ENCODE measurements at places on chromosomes 7 and 10.
A peak's percentile ranks its signal among the peaks of the same experiment; 100 is the strongest.

DNA sequence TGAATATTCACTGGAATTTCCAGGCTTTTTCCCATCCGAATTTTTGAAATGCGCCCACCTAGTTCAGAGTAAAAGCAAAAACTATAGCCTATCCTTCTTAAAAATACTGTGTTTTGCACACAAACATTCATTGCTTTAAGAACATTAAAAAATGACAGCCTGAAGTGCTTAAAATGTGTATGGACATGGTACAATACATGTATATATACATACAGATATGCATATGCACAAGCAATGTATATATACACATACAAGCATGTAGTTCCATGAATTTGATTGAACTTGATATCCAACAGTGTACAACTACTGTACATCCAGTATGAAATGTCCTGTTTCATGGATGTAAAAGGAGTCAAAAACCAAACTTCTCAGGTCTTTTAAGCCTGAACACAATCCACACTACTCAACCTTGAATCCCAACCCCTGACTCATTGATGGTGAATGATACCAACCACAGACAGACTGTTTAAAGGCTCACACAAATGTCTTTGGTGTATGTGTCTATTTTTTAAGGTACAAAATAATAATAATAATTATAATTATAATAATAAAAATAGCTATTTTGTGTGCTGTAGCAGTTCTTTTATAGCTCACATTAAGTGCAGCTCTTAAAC lies 14.8 kb downstream of the INHBA start:
- DNase-seq: no peak

- no peak for DNase-seq
Measured at GRCh38 chr10:78405736-78406135, 372.1 kb downstream of the RPS24 start.

- DNase-seq: no peak
Measured at GRCh38 chr7:116198748-116199410, 11.5 kb upstream of the TES start.

DNA sequence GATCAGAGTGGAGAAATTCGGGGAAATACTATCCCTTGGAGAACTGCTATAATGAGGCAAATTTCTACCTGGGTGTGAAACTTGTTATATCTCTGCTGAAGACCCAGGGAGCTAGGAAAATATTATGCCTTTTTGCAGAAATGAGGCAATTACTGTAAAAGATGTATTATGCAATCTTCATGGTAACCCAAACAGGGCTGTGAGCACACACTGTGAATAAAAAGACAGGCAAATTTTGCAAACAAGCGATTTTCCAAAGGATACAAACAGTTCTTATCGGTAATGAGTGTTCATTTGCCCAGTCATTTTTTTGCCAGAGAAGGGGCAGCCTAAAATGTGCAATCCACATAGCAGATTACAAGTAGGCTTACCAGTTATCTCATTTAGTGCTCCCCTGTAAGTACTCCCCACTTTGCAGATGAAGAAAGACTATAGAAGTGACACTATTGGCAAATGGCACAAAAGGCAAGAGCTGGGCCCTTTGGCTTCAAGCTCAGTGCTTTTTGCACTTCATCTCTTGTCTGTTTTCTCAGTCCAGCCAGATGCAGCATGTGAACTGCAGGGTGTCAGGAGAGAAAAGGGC lies 205.8 kb downstream of the HECW1 start:
- peak; percentile 88 for DNase-seq

GRCh38 chr10:23146258-23146657 lies 45.9 kb upstream of the PTF1A start:
- DNase-seq: no peak

DNA sequence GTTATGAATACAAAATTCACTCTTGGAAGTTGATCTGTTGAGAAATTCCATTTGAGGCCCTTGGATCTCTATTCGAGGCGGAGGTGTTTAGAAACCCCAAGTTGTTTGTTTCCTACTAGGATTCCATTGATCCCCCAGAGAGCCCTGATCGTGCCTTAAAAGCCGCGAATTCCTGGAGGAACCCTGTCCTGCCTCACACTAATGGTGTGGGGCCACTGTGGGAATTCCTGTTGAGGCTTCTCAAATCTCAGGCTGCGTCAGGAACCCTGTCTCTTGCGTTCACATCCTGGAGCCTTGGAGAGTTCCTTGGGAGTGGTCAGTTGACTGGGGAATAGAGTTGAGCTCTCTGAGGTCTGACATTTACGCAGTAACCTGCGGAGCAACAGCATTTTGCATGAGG lies 1.2 kb downstream of the CFAP69 start:
- DNase-seq: no peak

GRCh38 chr7:16646472-16647072 lies 591 bp downstream of the BZW2 start:
- DNase-seq: no peak

DNA sequence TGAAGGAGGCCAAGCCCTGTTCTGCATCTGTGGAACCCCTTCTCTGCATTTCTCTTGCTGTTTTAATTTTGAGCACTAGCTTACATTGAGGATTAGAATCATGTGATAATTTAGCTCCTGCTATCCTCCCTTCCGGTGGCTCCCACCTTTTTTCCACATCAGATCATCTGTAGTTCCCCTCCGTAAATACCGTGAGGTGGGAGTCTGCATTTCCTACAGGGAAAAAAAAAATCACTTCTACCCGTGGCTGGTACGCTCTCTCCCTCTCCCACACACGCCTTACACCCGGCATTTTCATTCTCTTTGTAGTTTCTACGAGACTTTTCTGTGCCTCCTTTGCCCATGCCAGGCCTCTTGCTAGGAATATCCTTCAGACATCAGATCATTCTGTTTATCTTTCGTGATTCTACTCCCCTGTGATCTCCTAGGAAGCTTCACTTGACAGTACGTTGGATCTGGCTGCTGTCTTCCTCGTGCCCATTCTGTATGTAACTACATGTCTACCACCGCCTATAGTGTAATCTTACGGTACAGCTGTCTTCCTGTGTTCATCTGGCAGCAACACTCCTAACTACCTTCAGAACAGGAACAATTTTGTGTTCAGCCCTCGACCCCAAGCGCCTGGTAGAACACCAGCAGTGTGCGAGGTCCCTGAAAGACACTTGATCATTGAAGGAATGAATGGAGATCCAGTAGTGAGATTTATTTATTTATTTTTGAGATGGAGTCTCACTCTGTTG lies 41.7 kb upstream of the OCM start:
- DNase-seq: no peak

DNA sequence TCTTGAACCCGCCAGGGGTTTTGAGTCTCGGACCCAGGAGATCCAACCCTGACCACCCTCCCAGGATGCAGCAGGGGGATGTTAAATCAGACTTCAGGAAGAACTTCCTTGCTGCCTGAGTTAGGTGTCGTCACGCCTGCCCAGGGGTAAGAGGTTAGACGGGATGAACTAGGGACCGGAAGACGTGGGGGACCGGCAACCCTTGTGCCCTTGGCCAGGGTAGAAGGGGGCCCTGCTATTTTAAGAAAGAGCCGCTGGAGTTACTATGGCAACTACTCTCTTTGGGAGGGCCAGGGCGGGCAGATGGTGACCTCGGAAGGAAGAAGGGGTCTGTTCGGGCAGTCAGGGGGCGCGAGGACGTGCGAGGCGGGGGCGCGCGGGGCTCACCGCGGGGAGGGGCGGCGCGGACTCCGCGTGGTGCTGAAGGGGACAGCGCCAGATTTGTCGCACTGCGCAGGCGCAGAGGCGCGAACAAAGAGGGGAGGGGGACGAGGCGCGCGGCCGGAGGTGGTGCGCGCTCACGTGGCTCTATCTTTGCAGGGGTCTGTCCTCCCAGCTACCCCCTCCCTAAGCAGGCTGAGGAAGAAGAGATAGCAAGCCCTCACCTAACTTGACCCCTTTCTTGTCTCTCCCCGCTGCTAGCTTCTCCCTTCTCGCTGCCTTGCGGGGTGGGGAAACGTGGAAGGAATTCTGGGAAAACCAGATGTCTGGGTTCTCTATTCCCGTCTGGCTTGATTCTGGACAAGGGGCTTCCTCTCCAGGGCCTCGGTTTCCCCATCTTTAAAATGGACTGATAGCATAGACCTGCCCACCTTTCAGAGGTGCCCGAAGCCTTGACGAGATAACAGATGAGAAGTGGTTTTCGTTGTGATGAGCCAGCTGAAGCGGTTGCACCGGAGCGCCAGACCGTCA lies 940 bp upstream of the PSD start:
- no peak for DNase-seq

DNA sequence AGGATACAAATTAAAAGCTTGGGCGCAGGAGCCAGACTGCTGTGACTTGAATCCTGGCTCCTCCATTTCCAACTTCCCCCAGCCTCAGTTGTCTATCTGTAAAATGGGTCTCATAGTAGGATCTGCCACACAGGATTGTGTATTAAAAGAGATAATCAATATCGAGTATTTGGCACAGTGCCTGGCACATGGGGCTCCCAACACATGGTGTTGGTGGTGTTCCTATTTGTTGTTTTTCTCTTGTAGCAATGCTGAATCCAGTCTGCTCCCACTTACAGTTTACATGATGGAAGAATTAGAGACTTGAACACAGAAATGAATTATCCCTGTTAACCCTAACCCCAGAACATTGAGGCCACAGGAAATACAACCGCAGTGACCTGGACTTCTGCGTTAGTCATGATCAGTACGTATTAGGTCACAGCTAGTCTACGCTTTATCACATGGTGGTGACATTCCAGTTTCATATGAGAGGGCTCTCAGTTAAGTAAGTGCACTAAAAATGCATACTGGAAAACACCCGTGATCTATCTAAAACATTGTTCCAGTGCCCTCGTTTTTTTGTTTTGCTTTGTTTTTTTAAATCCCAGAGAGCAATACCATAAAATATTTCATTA lies 169.5 kb upstream of the KLF14 start:
- no peak for DNase-seq

- no peak for DNase-seq
Measured at GRCh38 chr10:79928028-79928583, 20.8 kb downstream of the SFTPD start.

DNA sequence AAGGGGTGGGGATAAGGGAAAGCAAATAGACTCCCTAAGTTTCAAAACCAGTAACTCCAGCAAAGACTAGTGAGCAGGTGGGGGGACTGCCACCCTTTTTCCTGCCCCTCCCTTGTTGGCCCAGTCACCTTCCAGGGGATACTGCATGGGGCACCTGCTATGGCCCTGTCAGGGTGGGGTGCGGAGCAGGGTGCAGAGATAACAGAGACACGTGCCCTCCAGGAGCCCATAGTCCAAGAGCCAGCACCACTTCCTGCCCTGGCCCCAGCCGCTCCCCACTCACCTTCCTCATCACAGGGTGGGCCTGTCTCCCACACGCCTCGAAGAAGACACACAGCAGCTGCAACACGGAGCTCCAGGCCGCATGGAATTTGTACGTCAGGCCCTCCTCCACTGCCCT lies 20.6 kb downstream of the RRP12 start:
- DNase-seq: no peak

DNA sequence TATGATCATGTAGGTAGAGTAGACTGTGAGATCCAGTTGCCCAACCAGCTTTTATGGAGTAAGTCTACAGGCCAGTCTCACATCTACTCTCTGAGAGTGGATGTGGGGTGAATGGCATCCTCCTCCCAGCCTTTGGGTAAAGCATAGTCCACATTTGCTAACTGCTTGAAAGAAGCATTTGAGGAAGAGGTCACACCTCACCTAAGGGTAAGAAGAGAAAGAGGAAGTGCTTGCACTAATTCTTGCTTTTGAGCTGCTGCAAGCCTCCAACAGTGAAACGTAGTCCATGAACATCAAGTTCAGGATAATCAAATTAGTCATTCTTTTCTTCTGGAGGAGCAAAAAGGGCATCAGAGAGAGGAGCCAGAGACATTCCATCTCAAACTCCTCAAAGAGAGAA lies 93.9 kb upstream of the AGR3 start:
- no peak for DNase-seq

GRCh38 chr7:69451715-69452114 lies 146.6 kb upstream of the AUTS2 start:
- DNase-seq: no peak

GRCh38 chr7:3302681-3303320 lies 1.7 kb downstream of the SDK1 start:
- DNase-seq: no peak

GRCh38 chr10:52121688-52122087 lies 192.4 kb upstream of the DKK1 start:
- no peak for DNase-seq

- no peak for DNase-seq
Measured at GRCh38 chr7:100476903-100477870, 1.8 kb downstream of the TSC22D4 start.

DNA sequence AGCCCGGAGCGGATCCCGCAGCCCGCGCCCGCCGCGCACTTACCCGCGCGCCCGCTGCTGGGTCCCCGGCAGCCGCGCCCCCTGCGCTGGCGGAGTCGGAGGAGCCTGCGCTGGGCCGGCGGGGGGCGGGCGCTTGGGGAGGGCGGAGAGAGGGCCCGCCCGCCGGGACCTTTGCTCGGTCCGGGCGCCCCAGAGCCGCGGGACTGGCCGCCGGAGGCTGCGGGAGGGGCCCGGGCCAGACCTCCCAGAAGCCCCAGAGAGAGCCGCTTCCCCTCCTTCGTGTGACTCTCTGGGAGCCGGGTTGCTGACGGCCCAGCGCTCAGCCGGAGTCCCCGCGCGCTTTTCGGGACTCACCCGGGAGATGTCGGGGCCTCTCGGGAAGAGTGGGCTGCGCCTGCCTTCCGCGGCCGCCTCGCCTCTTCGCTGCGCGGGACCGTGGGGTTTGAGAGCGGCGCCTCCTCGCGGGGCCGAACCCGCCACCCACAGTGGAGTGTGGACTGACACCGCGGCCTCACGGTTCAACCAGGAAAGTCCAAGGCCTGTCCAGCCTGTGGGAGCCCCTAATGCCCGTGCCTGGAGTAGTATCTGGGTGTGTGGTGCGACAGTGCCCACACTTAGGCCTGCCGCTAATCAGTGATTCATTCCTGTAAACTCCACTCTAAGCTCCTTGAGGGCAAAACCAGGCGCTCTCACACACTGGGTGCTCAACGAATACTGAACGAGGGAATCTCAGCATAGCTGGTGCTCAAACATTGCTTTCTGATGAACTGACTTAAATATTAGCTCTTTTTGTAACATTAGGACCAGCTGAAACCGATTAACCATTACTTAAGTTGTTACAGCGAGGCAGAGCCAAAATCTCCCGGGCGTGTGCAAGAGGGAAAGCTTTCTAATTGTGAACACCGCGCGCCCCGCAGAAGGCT lies at the start of gene GSDME:
TSS of gene GSDME (minus strand) at position 112 of the 923 bp plus-strand sequence. CDS start 7,690 bp downstream, outside the sequence.
- peak; percentile 69 for DNase-seq

GRCh38 chr7:89023877-89024276 lies 228.3 kb upstream of the TEX47 start:
- no peak for DNase-seq

DNA sequence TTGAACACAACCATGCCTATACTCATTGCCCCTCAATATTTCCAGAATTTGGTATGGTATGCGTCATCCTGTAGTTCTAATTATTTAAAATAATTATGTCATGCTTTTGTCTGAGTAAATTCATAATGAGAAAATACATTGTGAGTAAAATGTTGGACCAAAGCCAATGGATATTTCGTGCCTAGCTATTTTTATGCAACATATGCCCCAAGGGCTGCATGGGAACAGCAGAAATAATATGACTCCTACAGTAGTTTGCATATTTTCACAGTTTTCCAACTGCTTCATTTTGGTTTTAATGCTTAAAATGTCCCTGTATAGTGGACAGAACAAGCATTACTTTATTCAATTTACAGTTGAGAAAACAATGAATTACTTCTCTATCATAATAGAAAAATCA lies 1115.6 kb upstream of the GHITM start:
- DNase-seq: no peak

- no peak for DNase-seq
Measured at GRCh38 chr7:26167303-26167934, 15.4 kb downstream of the NFE2L3 start.

GRCh38 chr7:121272676-121273075 lies 56.1 kb upstream of the WNT16 start:
- DNase-seq: no peak

All from spinal cord (tissue), 10 donors.